ENCODE measurements at places on chromosomes 3 and 15. TPM values are rescaled to one million over a fixed set of nuclear protein-coding genes. Genes with fewer than 3 reads are reported as not detected.
A peak's percentile ranks its signal among the peaks of the same experiment; 100 is the strongest.

GRCh38 chr3:65781594-65781993 lies 257.1 kb downstream of the MAGI1 start:
- no peak overlapping the region for H3K4me3 ChIP-seq
- no peak overlapping the region for H3K27ac ChIP-seq
- H3K4me1 ChIP-seq, result no peaks in the 10 kb centered on the region

- H3K4me1 ChIP-seq, result no peaks in the 10 kb centered on the region
- H3K27ac ChIP-seq, result no peak overlapping the region
- H3K36me3 ChIP-seq, result no peaks in the 10 kb centered on the region
- DNase-seq, result no peak
- peaks cover 19% of the 10 kb centered on the region for H3K27me3 ChIP-seq
Observed at GRCh38 chr3:187737368-187738070, 7.7 kb downstream of the BCL6 start.

LRRC49 gene
- 2.9 TPM for total RNA-seq

- H3K4me3 ChIP-seq, result no peak overlapping the region
- no peaks in the 10 kb centered on the region for H3K36me3 ChIP-seq
- no peaks in the 10 kb centered on the region for H3K4me1 ChIP-seq
- H3K27me3 ChIP-seq, result no peaks in the 10 kb centered on the region
- DNase-seq, result no peak
Observed at GRCh38 chr15:66025015-66025452, 155.7 kb downstream of the RAB11A start.

AADACL2 gene
- not detected for total RNA-seq

- H3K36me3 ChIP-seq, result no peaks in the 10 kb centered on the region
- no peak overlapping the region for H3K27ac ChIP-seq
- no peak overlapping the region for H3K4me3 ChIP-seq
- H3K27me3 ChIP-seq, result peaks cover 2% of the 10 kb centered on the region
- DNase-seq, result no peak
Observed at GRCh38 chr3:10527295-10528001, 22.1 kb upstream of the ATP2B2 start.

DNA sequence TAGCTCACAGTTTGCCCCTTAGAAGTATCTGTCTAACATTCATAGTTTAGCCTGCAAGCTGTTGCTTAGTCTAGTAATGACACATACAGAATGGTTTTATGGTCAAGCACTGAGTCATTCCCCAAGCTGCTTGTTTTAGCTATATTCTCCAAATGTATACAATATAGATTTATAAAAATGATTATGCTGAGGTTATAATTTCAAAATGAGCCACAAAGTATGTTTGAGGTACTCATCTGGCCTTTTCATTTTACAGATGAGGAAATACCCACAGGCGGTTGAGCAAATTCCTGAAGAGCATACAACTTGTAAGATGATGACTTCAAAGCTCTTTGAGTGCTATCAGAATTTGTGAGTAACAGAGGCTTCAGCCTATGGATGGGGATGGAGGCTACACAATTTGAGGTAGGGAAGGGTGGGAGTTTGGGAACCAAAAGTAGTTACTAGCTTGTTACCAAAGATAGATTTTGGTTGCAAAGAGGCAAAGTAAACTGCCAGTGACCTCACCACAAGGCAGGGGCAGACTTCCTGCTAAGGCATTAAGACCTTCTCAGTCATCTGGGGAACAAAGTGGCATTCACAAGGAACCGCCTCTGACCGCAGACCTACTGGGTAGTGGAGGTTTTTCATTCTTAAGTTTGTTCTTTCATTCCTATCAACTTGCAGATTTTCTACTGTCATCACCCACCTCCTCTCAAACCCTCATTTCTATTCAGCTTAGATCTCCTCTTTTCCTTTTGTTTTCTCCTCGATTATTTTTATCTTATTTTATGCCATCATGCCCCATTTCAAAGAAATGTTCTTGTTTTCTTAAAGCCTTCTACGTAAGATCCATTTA lies 257.2 kb upstream of the NECTIN3 start:
- no peaks in the 10 kb centered on the region for H3K4me1 ChIP-seq
- peak; percentile 7 for DNase-seq
- H3K27ac ChIP-seq, result no peak overlapping the region
- no peaks in the 10 kb centered on the region for H3K36me3 ChIP-seq
- H3K4me3 ChIP-seq, result no peak overlapping the region

ZIC1 gene
- total RNA-seq, result not detected

- no peaks in the 10 kb centered on the region for H3K27me3 ChIP-seq
- H3K27ac ChIP-seq, result no peak overlapping the region
- no peak for DNase-seq
- peaks cover 8% of the 10 kb centered on the region for H3K36me3 ChIP-seq
- peaks cover 4% of the 10 kb centered on the region for H3K4me1 ChIP-seq
Observed at GRCh38 chr3:195889870-195890295, 18.5 kb downstream of the TNK2 start.

GRCh38 chr3:183870563-183870962 lies 14.1 kb downstream of the PARL start:
- H3K4me1 ChIP-seq, result no peaks in the 10 kb centered on the region
- no peak overlapping the region for H3K4me3 ChIP-seq
- H3K27me3 ChIP-seq, result no peaks in the 10 kb centered on the region
- no peak for DNase-seq
- peaks cover 7% of the 10 kb centered on the region for H3K36me3 ChIP-seq
- no peak overlapping the region for H3K27ac ChIP-seq

HDC gene
- total RNA-seq, result not detected

DNA sequence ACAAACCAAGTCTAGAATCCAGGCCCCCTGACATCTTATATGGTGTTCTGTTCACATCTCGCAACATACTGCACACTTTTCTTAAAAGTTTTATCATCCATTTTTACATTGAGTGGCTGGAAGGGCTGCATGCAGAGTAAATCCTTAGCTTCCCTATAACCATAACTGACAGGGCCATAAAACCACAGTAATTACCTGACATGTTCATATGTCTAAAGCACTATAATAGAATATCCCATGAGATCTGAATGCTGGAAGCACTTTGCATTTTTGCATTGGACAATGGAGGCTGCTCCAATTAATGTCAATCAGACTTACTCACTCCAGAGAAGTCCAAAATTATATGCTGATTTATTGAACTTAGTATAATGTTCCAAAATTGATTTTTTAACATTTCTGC lies 86.6 kb upstream of the HES1 start:
- no peak for DNase-seq
- H3K27ac ChIP-seq, result no peak overlapping the region
- no peaks in the 10 kb centered on the region for H3K36me3 ChIP-seq
- H3K4me1 ChIP-seq, result peaks cover 9% of the 10 kb centered on the region
- H3K27me3 ChIP-seq, result no peaks in the 10 kb centered on the region

DNA sequence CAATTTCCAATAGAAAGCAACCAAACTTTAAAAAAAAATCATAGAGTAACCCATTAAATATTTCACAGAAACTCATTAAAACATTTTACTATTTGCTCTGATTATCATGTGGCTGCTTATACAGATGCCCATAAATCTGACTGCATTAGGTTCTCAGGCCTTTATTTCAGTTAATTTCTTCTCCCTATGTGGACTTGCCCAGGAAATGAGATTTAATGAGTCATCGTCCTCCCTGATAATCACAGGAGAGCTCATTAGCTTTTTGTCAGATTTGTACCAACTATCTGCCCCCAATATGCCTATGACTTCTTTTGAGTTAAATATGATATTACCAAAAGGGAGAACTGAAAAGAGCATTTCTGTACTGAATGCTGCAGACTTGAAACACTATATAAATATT lies 168.0 kb downstream of the FOXB1 start:
- H3K36me3 ChIP-seq, result no peaks in the 10 kb centered on the region
- H3K4me3 ChIP-seq, result no peak overlapping the region
- DNase-seq, result no peak
- no peaks in the 10 kb centered on the region for H3K4me1 ChIP-seq

- no peak for DNase-seq
- no peak overlapping the region for H3K4me3 ChIP-seq
- no peaks in the 10 kb centered on the region for H3K36me3 ChIP-seq
- H3K27ac ChIP-seq, result no peak overlapping the region
- H3K27me3 ChIP-seq, result peaks cover 2% of the 10 kb centered on the region
Observed at GRCh38 chr3:55458181-55458790, 28.8 kb downstream of the WNT5A start.

ISL2 gene
- total RNA-seq, result not detected

ERICH6 gene
- 0.40 TPM for total RNA-seq

NR2E3 gene
- not detected for total RNA-seq

DNA sequence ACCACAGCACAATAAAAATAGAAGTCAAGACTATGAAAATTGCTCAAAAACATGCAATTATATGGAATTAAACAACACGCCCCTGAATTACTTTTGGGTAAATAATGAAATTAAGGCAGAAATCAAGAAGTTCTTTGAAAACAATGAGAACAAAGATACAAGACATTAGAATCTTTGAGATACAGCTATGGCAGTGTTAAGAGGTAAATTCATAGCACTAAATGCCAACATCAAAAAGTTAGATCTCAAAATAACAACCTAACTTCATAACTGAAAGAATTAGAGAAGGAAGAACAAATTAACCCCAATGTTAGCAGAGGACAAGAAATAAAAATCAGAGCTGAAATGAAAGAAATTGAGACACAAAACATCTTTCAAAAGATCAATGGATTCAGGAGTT lies 86.6 kb upstream of the UBP1 start:
- DNase-seq, result no peak
- no peaks in the 10 kb centered on the region for H3K4me1 ChIP-seq
- H3K36me3 ChIP-seq, result no peaks in the 10 kb centered on the region
- no peaks in the 10 kb centered on the region for H3K27me3 ChIP-seq
